ENCODE measurements at places on chromosomes 3 and 15.

GRCh38 chr3:35944926-35945710 lies 305.8 kb downstream of the ARPP21 start:
- DNase-seq: no peak

DNA sequence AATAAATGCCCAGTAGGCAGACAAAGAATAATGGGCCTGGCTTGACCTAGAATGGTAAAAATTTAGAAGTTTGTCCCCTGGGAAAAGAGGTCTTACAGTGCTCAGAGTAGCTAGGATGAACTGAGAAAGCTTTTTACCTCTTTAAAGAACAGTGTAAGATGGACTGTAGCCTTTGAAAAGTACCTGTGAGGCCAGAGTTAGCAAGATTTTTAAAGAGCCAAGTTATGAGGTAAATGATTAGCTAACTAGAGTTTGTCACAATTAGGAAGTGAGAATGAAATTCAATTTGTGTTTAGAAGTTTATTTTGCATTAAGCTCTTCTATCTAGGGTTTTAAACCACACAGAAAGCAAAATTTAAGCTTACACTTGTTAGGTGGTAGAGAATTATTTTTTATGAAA lies 480.9 kb downstream of the ZIC1 start:
- DNase-seq: no peak

DNA sequence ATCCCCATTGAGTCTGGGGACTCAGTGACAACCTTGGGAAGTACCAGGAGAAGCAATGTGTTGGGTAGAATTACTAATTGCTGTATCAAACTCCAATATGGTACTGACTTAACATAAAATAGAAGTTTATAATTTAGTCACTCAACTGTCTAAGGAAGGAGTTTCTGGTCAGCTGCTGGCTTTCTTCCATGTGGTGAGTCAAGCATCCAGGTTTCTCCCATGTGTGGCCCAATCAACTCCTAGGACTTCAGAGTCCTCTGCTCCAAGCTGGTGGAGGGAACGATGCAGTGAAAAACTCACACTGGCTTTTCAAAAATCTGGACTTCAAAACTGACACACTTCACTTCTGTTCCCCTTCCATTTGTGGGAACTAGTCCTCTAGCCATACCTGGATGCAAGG lies 25.2 kb downstream of the WNT5A start:
- DNase-seq: no peak

- no peak for DNase-seq
Observed at GRCh38 chr3:66662894-66663293, 162.1 kb upstream of the LRIG1 start.

- DNase-seq: no peak
Observed at GRCh38 chr15:74040109-74040850, 42.1 kb downstream of the GOLGA6A start.

GRCh38 chr15:57667171-57667849 lies 39.2 kb upstream of the POLR2M start:
- no peak for DNase-seq

GRCh38 chr15:93290618-93290946 lies 201.6 kb upstream of the RGMA start:
- no peak for DNase-seq

GRCh38 chr3:51954105-51954504 lies 1.1 kb upstream of the GPR62 start:
- DNase-seq: no peak

DNA sequence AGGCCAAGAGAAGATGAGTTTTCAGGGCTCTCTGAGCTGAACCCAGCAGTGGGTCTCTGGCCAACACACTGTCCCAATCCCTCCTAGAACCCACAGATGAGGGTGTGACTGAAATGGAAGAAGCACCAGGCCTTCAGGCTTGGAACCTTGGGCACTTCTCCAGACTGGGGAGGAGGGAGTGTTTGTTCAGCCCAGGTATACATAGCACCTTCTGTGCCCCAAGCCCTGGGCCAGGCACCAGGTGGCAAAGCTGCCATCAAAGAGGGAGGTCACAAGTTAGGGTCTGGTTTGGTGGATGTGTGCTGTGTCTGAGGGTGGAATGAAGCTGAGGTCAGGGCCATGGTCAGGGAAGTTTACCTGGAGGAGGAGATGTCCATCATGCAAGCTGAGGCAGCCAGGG lies 15.8 kb upstream of the RHO start:
- no peak for DNase-seq

- no peak for DNase-seq
Observed at GRCh38 chr15:51284871-51285270, 53.5 kb downstream of the CYP19A1 start.

DNA sequence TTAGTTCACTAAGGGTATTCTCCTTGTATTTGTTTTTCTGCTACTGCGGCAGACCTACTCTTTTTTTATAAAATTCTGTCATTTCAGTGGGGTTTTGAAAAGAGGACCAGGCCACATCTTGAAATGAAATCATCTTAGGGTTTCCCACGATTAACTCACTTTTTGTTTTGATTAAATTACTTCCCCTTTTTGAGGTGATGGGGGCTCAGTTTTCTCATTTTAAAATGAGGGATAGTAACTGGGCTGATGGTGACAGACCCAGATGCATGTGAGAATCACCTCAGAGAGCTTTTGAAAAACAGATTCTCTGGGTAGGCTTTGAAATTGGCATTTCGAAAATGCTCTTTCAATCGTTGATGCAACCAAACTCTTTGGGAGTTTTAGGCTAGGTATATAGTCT lies 24.2 kb downstream of the UBE2Q2 start:
- no peak for DNase-seq

DNA sequence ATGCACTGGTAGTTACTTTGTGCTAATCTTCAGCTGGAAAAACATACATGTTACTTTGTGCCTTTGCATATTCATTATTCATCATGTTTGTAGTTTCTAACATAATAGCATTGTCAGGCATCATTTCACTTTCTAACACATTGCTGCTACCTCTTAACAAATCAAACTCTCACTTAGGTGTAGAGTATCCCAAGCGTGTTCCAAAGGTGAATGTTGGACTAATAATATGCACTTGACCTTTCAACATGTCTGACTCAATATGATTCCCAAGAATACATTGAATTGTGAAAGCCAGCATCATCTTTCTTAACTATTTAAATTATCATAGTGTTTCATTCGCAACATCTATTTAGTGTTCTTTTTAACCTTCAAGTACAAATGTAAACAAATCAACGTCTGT lies 211.6 kb downstream of the BBX start:
- DNase-seq: no peak

GRCh38 chr3:175869404-175869803 lies 1010.3 kb downstream of the NAALADL2 start:
- no peak for DNase-seq

- no peak for DNase-seq
Observed at GRCh38 chr3:158419820-158420653, 151.0 kb upstream of the MLF1 start.

- DNase-seq: no peak
Observed at GRCh38 chr15:74709892-74710291, 14.1 kb upstream of the EDC3 start.

GRCh38 chr3:171110715-171111114 lies 84.2 kb upstream of the SLC2A2 start:
- DNase-seq: no peak

DNA sequence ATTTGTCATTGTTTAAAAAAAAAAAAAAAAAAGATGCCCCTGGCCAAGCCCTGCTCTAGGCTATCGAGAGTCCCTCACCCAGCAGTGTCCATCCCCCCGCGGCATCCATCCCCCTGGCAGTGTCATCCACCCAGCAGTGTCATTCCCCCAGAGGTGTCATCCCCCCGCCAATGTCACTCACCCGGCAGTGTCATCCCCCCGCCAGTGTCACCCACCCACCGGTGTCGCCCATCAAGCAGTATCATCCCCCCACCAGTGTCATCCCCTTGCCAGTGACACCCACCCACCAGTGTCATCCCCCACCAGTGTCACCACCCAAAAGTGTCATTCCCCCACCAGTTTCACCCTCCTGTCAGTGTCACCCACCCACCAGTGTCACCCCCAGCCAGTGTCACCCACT lies 99.3 kb upstream of the PRR20G start:
- no peak for DNase-seq

DNA sequence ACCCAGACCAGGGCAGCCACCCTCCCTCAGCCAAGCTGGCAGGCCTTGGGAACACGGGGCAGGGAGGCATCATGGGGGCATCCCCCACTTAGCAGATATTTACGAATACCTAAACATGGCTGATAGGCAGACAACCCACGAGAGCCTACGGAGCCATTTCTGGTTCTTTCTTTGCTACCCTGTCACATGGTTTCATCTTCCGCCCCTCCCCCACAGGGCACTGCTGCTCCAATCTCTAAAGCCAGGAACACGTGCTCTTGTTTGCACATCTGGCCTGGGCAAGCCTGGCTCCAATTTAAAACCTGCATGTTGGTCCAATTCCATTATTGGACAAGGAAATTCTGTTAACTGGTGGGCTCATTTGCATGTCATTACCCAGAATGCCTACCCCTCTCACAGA lies 447.4 kb upstream of the NR2F2 start:
- no peak for DNase-seq

DNA sequence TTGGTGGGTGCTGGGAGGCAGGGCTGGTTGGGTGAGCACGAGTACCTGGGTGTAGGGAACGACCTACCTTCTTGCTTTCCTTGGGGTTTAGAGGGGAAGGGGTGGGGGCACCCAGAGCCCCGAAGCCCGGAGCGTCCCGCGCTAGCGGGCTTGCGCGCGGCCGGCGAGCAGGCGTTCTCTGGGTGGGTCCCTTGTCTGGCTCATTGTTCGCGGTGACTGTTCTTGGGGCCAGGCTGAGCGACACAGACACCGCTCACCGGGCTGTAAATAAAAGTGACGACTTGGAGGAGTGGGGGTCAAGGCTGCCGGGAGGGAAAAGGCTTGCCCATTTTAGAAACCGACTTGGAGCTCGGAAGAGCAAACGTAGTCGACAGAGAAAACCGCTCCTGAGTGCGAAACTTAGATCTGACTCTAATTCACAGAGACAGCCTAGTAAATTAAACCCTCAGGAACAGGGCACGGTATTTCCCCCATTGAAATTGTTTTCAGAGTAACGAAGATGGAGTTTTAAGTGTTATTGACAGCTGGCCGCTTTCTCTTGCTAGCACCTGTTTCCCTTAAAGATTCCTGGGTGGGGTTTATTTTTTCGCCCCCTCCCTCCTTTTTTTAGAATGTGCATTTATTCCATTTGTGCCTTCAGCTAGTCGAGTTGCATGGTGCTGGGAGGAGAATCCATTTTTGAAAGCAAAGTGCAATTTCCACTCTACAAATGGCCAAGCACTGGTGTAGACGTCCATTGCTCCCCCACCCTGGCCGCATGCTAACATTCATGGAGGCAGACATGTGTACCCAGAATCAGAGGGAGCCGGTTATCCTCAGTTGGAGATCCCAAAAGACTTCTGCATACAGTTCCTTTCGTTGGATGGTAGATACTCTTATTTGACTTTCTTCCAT lies 532.1 kb upstream of the SEMA6D start:
- DNase-seq: no peak

- DNase-seq: no peak
Observed at GRCh38 chr15:39591896-39592315, 11.0 kb downstream of the THBS1 start.

DNA sequence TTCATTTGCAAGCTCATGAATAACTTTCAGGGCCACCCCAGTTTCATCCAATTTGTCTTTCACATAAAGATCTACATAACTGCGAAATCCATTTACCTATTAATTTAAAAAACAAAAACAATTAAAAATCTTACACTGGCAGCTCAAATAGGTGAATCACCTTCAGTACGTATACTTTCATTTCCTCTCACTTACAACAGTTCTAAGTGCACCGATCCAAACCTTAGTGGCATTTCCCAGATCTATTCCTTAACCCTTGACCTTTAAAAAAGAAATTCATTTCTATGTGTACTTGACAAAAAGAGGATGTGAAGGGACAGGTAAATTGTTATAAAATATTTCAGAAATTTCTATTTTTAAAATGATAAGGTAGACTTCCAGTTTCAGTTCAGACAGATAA lies 30.8 kb downstream of the TOP2B start:
- DNase-seq: no peak

- no peak for DNase-seq
Observed at GRCh38 chr3:140809316-140809715, 131.5 kb downstream of the TRIM42 start.

- peak; percentile 52 for DNase-seq
Observed at GRCh38 chr3:150299201-150299600, 108.9 kb upstream of the TSC22D2 start.

- no peak for DNase-seq
Observed at GRCh38 chr15:74865316-74865715, 7.8 kb downstream of the SCAMP2 start.

DNA sequence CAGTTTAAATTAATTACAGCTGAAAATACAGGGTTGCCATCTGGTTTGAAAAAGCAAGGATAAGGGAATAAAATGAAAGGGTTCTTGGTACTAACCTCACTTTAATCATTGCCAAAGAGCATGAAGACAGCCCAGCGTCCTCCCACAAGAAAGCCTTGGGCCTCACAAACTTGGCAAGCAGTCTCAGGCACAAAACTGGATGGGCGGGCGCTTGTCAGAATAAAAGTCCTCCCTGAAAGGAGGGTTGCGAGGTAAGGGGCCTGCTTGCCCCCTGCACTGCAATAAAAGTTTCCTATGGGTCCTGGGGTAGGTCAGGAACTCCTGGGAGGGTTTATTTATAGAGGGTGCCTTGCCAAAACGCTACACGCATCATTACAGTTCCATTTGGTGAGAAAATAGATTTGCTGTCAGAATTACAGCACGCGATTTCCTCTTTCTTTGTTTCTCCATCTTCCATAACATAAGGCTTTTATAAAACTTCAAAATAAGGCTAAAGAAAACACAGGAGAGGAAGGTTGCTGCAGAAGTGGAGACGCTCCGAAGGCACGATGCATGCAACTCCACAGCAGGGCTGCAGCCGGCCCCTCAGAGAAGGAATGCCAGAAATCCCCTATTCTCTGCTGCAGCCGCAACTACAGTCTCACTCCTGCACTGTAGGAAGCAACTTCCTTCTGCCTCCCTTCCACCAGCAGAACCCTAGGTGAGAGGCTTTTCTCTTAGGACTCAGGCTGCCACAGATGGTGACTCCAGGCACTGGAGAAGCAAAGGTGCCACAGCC lies 61.3 kb downstream of the VGLL4 start:
- DNase-seq: no peak

- DNase-seq: no peak
Observed at GRCh38 chr3:162224746-162225145, 728.1 kb downstream of the OTOL1 start.

DNA sequence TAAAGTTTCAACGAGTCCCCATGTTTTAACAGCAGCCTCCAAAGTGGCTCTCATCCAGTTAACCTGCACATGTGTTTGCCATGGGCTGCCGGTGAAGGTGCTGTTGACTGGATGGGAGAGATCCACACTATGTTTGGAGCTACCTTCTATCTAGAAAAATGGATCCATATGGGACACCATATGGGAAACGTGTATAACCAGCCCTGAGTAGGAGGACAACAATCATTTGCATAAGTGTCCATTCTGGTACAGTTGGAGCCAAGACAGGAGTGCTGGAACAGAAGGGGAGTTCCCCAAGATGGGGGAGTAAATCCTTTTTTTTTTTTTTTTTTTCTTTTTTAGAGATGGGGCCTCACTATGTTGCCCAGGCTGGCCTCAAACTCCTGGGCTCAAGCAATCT lies 36.6 kb downstream of the MKRN2 start:
- no peak for DNase-seq

All from iPS DF 19.7 (cell line).